ENCODE measurements at places on chromosomes 2 and 18.

- DNase-seq, result no peak
These were observed 82.8 kb downstream of the ZNF516 start for GRCh38 chr18:76412010-76412817.

GRCh38 chr2:62306751-62307468, 111.0 kb downstream of the B3GNT2 start:
- peak; percentile 81 for DNase-seq

DNA sequence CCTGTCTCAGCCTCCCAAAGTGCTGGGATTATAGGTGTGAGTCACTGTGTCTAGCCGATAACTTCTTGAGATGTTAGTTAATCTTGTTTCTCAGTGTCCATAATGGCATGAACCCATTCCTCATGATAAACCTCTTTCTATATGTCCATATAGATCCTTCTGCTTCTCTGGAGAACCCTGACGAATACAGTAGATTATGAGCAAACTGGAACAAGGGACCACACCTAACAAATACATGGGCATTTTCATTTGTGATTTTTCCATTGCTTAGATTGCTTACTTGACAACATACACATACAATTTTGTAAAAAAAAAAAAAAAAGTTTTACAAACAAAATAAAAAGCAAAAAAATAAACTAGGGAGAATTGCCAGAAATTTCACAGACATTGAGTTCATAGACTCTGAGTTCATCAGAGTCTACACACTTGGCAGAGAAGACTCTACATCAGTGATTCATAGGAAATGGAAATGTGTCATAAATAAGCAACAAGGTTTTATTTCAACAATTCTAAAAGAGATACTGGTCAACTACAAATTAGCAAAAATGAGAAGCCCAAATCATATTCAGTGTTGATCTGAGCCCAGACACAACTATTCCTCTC, 96.7 kb downstream of the GALR1 start:
- DNase-seq, result no peak

GRCh38 chr2:130852521-130853115, 15.9 kb downstream of the ARHGEF4 start:
- DNase-seq, result no peak

- no peak for DNase-seq
These were observed 143.9 kb upstream of the CREB1 start for GRCh38 chr2:207385903-207386302.

DNA sequence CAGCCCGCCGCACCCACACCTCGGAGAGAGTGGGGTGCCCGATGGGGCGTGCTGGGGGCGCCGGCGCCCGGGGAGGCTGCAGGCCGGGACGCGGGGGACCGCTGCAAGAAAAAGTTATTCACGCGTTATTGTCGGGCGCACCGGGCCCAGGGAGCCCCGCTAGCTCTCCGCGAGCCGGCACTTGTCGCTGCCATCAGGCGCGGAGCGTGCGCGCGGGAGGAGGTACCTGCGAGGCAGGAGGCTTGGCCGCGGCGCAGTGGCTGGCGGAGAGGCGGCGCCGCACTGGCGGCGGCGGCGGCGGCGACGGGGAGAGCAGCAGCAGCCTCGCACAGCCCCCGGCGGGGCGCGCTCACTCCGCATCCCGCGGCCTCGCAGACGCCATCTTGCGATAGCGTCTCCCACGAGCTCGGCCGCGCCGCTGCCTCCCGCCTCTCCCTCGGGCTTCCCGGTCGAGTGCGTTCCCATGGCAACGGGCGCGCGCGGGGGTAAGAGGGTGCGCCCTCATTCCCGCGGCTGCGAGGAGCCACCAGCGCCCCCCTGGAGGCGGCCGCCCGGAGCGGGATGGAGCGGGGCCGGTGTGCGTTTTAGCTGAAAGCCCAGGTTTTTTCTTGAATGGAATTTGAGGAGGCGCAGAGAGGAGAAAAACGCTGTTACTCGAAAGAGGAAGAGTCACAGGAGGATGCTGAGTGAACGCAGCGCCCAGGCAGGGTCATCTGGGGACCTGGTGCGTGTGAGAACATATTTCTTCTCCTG, at the start of gene CHN1:
Gene CHN1, minus strand, starts transcription at position 402 of the 753 bp plus-strand sequence. CDS start 469 bp downstream, outside the sequence.
- DNase-seq, result peak; percentile 66

DNA sequence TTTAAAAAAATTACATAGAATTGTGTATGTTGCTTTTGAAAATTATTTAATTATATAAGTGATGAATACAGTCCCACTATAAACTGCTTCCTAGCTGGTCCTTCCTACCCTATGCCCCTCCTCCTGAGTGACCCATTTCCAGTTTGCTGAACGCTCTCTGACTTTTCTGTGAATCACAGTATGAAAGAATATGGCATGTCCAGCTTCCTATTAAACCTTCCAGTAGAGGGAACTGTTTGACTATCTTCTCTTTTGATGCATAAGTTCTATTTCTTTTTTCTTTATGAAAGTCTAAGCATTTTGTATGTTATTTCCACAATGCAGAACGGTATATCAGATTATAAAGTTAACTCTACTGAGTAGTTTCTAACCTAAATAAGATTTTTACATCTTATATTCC, 41.3 kb downstream of the PSMG2 start:
- peak; percentile 54 for DNase-seq

DNA sequence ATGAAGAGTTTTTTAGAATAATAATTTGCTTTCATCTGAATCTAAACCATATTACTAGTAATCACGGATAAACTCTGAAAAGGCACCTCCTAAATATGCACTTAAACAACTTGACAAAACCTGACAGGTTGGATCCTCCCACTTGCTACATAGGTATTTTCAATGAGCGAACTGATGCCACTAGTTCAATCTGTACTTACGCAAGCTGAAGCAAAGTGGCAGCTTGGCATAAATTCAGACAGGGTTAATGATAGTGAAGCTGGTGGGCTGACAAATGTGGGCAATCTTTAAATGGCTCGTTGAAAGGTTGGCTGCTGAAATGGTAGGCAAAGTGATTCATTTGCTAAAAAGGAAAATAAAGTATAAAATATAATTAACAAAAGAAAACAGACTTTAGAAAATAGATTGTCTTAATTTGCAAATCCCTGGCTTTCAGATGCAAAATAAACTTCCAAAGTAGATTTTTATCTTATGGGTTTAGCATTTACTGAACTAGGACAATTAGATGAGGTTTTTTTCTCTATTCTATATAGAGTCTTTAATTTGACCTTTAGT, 1713.5 kb upstream of the SLC39A10 start:
- DNase-seq, result no peak

DNA sequence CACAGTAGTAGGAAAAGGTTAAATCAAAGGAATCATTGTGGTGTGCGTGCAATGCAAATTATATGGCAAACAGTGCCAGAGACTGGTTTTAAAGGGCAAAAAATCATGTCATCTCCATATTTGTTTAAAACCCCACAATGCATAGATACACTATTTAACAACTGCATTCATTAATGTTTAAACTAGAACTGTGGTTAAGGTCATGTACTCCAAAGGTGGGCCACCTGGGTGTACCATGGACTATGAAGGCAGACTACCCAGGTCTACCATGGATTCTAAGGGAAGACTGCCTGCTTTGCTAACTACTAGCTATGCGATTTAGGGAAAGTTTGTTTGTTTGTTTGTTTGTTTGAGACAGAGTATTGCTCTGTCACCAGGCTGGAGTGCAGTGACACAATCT, 356.3 kb downstream of the ZEB2 start:
- DNase-seq, result no peak

DNA sequence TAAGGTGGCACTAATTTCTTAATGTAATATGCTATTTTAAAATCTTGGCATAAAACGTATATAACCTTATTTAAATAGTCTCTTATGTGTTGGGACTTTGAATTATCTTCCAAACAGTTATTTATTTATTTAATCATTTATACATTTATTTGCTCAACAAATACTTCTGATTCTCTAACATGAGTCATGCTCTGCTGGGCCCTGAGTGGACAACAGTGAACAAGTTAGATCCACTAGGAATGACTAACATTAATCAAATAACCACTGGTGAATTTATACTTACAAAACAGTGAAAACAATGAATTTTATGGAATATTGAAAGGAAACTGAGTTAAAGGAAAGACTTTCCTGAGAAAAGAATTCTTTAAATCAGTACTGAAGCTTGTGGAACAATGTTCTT, 1257.2 kb upstream of the CHAC2 start:
- no peak for DNase-seq

- no peak for DNase-seq
These were observed 64.7 kb downstream of the BCL2 start for GRCh38 chr18:63254716-63255399.

- no peak for DNase-seq
These were observed 6.7 kb downstream of the PPIG start for GRCh38 chr2:169590804-169591203.

GRCh38 chr2:19993731-19994130, 3.8 kb upstream of the WDR35 start:
- DNase-seq, result no peak

DNA sequence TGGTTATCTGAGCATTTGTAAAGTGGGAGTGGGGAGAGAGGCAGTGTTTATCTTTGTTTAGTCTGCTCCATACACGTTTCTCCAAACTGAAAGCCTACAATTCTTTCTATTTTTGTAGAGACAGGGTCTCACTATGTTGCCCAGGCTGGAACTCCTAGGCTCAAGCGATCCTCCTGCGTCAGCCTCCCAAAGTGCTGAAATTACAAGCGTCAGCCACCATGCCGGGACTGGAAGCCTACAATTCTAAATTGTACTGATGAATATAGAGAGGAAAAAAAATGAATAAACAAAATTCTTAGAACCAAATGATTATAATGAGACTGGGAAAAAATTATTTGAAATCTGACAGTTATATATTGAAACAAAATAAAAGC, 1.4 kb upstream of the ZFAND2B start:
- no peak for DNase-seq

DNA sequence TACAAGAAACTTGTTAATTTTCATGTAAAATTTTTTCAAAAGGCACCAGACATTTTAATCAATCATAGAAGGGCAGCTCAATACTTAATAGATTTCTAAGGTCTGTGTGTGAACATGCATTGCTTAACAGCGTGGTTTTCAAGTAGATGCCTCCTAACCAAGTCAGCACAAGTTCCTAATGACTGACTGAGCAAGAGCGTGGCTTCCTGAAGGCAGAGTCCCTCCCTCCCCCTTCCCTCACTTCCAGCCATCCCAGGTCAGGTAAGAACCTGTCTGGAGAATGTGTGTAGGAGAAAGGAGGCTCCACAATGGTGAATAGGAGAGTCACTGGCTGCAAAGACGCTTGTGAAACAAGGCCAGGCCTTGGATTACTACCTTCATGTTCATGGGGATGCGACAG, 33.5 kb upstream of the DAPL1 start:
- no peak for DNase-seq

- DNase-seq, result no peak
These were observed 41.8 kb downstream of the GLS start for GRCh38 chr2:190922376-190922775.

DNA sequence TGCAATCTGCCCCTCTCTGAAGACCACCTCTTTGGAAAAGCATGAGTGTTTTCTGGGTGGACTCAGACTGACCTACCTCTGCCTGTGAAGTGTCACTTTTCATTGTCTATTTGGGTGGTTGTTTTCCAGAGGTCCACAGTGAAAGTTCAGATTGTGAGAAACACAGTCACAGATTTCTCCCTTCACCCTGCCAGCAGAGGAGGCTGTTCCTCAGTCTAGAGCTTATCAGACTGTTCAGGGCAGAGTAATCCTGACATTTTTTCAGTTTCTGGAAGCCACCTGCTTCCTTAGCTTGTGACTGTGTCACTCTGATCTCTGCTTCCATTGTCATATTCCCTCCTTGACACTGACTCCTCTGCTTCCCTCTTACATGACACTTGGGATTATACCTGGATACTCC, 55.4 kb upstream of the RMP24 start:
- DNase-seq, result no peak

DNA sequence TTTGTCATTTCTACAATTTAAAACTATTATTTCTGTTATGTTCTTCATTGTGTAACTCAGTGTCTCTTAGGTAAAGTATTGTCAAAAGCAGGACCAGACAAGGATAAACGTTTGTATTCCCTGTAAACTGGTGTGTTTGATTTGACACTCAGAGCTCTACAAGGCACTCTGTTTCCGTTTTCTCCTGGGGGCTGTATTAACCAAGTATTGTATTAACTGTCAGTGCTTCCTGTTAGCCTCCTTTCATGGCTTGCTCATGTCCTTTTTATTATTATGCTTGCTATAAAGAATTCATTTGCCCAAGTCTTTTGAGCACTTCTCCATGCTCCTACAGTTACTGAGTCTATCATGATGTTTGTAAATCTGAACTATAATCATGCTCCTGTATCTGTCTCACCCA, 323.7 kb downstream of the LPIN1 start:
- no peak for DNase-seq

DNA sequence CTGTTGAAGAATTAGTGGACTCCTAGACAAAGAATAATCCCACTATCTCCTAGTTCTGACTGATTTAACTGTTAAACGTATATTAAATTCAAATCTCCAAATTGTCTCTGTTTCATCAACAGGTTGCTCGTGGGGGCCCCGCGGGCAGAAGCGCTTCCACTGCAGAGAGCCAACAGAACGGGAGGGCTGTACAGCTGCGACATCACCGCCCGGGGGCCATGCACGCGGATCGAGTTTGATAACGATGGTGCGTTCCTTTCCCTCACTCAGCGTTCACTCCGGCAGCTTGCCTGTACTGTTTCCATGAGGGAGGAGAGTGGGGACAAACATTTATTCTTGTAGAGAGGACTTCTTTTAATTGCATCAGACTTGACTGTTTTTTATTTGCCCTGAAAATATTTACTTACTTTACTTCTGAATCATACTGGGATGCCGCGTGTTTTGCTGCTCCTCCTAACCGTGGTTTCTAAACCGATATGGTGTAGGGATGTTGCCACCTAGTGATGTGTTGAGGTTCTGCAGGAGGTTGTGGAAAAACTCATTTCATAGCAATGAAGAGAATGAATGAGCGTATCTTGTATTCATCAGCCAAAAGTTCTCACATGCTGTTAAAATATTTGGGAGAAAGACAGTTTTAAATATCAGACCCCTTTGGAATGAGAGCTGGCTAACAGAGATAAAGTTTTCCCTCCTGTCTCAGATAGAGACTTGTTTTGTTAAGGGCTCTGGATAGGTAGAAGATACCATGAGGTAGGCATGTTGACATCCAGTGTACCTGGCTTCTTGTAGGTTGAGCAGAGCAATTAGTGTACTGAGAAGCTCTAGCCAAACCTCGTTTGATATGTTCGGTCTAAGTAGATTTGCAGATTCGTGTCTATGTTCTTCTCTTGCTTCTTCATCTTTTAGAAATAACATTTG, 38.3 kb downstream of the ITGA6 start:
- peak; percentile 78 for DNase-seq

GRCh38 chr2:215120401-215120800, 18.0 kb downstream of the ABCA12 start:
- DNase-seq, result no peak
